ENCODE measurements at places on chromosomes 1 and 21. TPM values are rescaled to one million over a fixed set of nuclear protein-coding genes. Genes with fewer than 3 reads are reported as not detected.
A peak's percentile ranks its signal among the peaks of the same experiment; 100 is the strongest.

GRCh38 chr1:111052246-111052645 lies 87.6 kb downstream of the DRAM2 start:
- no peak for DNase-seq

The ATP6V1G3 gene
- not detected for total RNA-seq

- DNase-seq = peak; percentile 74
These were observed 20.3 kb downstream of the TNNT2 start for GRCh38 chr1:201357211-201357610.

The FCGR1A gene
- total RNA-seq = 8.1 TPM

DNA sequence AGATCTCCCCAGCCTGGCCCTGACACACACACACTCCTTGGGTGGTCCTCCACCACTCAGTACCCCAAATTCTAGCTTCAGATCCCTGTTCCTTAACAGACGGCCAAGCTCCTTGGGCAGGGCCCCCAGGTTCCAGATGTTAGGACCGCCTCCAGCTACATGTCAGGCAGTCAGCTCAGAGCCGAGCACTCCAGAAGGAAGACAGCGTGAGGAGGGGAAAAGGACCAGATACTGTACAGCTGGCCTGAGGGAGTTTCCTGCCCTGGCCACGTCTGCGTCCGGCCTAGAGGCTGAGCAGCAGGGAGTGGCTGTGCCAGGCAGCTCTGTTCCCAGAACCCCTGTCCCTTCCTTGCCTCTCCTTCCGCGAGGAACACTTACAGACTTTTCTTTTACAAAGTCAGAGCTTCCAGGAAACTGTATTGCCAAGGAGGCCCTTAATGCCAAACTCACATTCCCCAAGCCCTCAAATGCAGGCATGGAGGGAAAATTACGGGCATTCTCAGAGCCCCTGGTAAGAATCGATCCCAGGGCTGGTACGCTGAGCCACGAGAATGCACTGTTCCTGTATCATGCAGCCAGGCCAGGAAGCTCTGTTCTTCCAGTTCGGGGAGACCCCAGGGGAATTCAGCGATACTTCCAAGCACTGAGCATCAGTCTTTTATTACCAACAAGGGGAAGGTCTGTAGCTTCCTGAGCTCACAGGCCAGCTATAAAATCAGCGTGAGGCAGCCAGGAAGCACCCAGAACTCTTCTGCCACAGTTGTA lies 45.2 kb upstream of the CNTN2 start:
- DNase-seq = no peak

DNA sequence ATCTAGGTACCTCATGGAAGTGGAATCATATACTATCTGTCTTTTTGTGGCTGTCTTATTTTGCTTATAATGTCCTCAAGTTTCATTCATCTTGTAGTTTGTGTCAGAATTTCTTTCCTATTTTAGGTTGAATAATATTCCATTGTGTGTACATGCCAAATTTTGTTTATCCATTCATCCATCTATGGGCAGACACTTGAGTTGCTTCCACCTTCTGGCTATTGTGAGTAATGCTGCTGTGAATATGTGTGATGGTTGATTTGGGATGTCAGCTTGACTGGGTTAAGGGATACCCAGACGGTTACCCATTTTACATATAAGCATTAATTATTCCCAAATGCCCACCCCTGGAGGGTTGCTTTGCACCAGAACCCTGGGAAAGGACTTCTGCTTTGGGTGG lies 477.5 kb downstream of the PTPRU start:
- DNase-seq = no peak

GRCh38 chr1:978069-978834 lies 3.6 kb downstream of the PERM1 start:
- DNase-seq = peak; percentile 75

- no peak for DNase-seq
These were observed 47.1 kb downstream of the TESK2 start for GRCh38 chr1:45443580-45444446.

Data from cardiac septum (tissue), 1 donor.